ENCODE measurements at places on chromosomes 3 and 15.

DNA sequence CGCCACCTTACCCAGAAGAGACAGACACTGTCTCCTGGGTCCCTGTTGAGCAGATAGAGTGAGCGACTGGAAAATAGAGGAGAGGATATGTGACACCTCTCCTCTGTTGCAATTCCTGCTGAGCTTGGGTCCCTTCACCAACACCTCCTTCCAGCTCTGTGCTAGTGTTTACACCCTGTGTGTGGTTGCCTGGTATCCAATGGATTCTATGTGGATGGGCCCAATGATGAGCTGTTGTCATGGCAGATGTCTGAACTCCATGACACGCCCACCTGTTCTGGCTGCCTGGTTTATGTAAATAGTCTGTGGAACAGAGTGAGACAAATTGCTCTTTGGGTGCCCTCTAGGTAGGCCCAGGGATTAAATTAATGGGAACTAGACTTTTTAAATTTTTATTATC is 23.7 kb downstream of the RBM5 start:
- DNase-seq: no peak

- no peak for DNase-seq
Observed at GRCh38 chr15:75425966-75426500, 25.5 kb downstream of the SIN3A start.

DNA sequence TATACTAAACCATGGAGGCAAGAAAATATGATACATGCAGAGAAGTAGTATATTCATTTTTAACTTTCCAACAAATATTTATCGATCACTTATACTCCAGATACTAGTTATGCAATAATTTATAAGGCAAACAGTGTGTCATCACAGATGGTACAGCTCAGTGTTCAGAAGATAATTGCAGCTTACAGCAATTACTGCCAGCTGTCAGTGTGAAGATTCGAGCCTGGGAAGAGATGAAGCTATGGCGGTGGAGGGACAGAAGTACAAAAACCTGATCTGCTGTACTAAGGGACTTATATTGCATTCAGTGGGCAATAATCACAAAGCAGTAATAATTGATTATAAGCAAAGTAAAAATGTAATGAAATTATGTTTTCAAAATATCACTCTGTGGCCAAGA is 170.6 kb upstream of the EPHA3 start:
- DNase-seq: no peak

DNA sequence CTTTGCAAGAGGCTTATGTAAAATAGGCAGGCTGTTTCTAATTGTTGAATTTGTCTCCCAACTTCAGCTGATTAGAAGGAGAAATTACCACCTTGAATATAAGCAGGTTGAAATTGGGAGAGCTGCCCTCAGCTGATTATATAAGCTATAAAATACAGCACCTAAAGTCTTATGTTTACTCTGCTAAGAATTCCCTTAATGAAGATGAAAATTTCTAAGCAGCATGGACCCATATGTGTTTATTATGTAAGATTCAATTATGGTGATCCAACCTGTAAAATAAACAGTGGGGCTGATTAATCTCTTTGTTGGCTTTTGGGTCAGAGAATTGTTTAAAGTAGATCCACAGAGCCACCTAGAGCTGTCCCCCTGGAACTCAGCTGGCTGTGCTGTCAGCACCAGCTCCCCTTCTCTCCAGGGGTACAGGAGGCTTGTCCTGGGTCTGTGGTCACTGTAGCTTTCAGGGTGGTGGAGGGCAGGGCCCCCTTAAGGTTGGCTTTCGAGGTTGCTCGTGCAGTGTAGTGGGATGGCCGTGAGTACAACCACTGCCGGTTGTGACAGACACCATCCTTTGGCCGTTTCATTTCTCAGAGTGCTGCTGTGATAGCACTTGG is 9.5 kb downstream of the SLCO3A1 start:
- no peak for DNase-seq

DNA sequence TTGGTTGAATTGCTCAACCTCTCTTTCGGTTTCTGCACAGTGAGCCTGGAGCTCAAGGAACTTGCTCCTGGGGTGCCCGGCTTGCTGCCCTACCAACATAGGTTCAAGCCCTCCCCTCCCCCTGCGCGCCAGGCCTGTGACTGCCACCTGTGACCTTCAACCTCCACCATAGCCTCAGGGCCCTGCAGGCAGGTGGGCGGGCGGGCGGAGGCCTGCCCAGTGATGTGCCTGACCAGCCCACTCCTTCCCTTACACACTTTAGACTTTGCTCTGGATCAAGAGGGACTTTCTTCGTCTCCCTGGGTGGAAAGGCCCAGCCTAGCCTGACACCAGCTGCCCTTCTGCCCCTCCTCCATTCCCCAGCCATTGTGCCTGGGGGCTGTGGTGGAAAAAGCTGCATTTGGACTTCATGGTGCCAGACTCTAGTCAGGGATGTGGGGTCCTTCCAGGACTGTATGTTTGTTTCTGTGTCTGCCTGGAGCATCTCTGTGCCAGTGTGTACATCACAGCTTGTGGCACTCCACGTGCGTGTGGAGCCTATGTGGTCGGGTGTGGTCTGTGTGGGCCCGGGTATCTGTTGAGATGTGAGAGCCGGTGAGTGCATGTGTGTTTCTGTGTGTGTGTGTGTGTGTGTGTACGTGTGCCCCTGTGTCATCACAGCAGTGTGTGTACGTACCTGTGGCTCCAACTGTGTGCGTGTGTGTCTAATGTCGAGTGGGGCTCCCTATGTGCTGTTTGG is 9.5 kb downstream of the PRKCD start:
- no peak for DNase-seq

DNA sequence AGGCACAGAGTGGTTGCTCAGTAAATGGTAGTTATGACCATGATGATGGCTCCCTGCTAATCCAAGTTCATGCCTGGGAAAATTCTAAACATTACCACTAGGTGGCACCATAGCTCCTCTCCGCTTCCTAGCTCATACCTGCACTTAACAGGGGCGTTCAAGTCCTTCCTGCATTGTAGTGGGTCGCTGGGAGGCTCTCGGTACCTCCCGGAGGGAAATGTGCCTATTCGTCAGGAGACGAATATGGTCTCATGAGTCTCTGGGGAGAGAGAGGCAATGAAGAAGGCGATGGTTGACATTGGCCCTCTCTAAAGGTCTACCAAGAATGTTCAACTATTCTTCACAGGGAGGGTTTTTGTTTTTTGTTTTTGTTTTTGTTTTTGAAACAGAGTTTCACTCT is 10.9 kb downstream of the MESP1 start:
- DNase-seq: no peak

DNA sequence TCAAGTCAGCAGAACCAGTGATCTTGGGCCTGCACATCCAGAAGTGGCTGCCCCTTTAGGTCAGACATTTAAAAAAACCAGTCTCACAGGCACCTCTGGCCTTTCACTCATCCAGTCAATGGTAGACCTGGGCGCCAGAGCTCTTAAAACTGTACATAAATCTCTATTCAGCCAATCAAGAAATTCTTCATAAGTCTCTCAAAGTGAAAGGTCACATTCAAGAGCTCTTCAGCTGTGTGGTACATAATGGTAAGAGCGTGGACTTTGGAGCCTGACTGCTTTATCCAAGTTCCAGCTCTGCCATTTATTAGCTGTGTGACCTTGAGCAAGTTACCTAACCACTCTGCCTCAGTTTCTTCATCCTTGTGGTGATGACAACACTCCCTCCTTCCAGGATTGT is 22.3 kb upstream of the MORF4L1 start:
- DNase-seq: no peak

DNA sequence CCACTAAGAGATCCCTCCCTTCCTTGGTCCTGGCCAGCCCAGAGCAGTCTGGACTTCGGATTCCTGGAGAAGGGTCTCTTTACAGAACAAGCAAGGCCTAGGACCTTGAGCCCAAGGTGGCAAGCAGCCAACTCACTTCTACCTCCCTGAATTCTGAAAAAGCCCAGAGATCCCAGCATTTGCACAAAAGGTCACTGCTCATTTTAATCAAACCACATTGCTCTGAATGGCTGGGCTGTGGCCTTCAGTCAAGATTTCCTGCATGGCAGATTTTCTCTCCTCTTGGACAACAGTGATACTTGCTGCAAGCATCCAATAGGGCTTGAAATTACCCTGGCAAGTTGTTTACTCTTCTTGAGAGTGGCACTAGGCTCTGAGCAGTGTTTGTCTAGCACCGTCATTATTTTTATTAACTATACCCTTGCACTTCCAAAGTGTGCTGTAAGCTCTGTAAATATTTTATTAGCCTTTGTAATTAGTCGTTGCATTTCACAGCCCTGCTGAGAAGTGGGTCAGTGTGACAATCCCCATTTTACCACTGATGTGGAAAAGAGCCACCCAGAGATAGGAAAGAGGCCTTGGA is 274.7 kb upstream of the CTNNB1 start:
- DNase-seq: no peak

DNA sequence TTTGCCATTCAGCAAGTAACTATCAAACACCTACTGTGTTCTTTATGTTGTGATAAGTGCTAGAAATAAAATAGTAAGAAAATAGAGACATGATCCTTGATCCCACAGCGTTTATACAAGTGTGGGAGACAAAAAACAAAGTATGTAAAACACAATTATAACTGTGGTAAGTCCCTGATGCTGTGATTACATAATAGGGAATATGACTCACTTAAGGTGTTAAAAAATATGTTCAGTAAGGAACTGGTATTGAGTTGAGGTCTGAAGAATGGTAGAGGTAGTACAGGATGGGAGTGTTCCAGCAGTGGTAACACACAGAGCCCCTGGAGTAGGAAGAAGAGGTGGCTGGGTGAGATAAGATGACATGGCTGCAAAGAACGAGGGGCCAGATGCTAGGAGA is 132.1 kb upstream of the TMC3 start:
- DNase-seq: no peak

DNA sequence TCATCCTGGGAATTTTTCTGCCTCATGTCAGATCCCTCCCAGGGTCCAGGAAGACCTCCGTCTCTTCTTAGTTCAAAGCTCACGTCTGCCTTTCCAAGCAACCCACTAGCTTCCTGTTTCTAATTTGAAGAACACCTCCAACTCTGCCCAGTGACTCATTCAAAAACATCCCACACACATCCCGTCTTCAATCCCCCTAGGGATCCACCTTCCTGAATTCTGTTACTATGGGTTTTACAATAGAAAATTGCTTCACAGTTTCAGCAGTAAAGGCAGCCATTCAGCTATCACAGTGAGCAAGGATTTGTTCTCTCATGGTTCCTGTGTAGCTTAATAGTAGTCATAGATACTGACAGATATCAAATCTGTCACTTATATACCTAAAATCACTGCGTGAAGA is 308.3 kb upstream of the CCDC54 start:
- DNase-seq: no peak

- DNase-seq: no peak
Observed at GRCh38 chr3:117080872-117081271, 371.3 kb downstream of the TUSC7 start.

DNA sequence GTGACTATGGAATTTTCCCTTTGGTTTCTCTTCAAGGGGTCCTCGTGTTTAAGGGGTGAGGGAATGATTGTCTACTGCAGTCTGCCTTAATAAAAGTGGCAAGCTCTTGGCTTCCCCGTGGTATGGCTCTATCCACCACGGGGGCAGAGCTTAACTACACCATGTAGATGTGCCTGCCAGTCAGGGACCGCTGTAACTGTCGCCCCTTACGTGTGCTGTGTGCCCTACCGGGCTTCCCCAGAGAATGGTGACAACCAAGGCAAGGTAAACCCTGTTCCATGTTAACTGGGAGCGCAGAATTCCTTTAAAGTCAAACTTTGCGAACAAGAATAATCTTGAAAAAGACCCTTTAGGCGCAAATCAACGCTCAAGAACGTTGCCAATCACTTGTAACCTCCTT is 966 bp upstream of the C3orf80 start:
- no peak for DNase-seq

- DNase-seq: no peak
Observed at GRCh38 chr3:114406286-114406685, 112.5 kb downstream of the TIGIT start.

DNA sequence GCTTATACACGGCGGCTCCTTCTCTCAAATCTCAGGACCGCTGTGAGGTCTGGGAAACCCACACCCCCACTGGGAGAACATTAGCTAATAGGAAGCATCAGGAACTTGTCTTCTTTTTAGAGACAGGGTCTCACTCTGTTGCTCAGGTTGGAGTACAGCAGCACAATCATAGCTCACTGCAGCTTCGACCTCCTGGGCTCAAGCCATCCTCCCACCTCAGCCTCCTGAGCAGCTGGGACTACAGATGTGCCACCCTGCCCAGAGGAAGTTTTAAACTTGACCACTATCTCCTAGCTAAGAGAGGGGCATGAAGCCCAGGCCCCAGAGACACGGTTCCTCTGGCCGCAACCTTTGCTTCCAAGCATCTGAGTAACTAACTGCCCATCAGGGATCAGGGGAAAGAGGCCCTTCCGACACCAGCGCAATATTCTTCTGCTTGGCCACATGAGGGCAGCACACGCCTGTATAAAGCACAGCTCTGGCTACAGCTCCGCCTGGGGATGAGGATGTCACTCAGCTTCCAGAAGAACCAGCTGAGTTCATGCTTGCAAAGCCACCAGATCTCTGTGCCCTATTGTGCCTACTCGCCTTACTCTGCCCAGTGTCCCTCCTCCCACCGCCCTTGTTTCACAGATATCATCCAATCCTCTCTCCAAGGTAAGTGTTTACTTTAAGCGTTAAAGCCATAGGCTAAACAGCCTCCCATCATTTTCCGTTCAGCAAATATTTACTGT is 57.6 kb upstream of the SLC6A11 start:
- DNase-seq: no peak

- DNase-seq: no peak
Observed at GRCh38 chr3:101244212-101244575, 76.2 kb downstream of the IMPG2 start.

GRCh38 chr3:73656241-73656890 is 31.6 kb upstream of the PDZRN3 start:
- no peak for DNase-seq

- no peak for DNase-seq
Observed at GRCh38 chr15:80679804-80680175, 15.3 kb upstream of the ABHD17C start.

- peak; percentile 57 for DNase-seq
Observed at GRCh38 chr3:112013058-112013783, 14.5 kb downstream of the TAGLN3 start.

DNA sequence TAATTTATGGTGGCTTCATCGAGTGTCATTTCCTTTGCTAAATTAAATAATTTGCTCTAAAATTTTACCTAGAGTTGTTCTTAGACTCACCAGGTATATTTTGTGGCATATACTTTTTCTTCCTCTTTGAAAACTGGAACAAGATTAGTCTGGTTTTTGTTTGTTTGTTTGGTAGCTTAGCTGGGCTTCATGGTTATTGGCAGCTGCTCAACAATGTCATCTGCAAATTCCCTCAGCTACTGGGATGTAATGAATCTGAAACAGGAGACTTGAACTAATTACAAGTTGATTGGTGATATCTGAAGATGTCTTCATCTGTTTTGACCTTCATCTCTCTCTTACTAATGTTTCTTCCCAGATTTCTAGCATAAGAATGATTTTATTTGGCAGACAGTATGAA is 270.5 kb upstream of the P2RY1 start:
- no peak for DNase-seq

GRCh38 chr3:40985195-40985594 is 214.1 kb upstream of the CTNNB1 start:
- DNase-seq: no peak
